ENCODE measurements at places on chromosomes 1 and 21. TPM values are rescaled to one million over a fixed set of nuclear protein-coding genes. Genes with fewer than 3 reads are reported as not detected.

- no peaks in the 10 kb centered on the region for H3K36me3 ChIP-seq
- H3K27ac ChIP-seq = no peak overlapping the region
- peaks cover 6% of the 10 kb centered on the region for H3K4me1 ChIP-seq
- H3K27me3 ChIP-seq = no peaks in the 10 kb centered on the region
Measured at GRCh38 chr1:63911049-63911448, 137.2 kb downstream of the ROR1 start.

DNA sequence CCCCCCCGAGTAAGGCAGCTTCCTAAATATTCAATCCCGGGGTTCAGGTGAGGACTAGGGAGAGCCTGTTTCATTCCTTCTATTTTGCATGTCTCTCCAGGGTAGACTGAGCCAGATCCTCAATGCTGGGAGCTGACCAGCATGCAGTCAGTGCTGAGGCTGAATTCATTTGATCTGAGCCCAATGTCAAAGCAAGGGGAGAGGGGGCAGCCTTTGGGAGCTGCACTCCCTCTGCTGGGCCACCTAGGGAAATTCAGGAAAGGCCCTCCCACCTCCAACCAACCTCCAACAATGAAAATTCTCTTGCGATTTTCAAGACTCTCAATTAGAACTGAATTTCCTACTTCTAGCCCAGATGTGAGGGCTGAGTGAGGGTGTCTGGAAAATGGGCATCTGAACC, 371.2 kb downstream of the NPHP4 start:
- no peaks in the 10 kb centered on the region for H3K4me1 ChIP-seq
- no peak overlapping the region for H3K4me3 ChIP-seq
- no peaks in the 10 kb centered on the region for H3K36me3 ChIP-seq
- no peak overlapping the region for H3K27ac ChIP-seq
- peak; percentile 0 for DNase-seq
- no peaks in the 10 kb centered on the region for H3K27me3 ChIP-seq

GRCh38 chr1:201882665-201883132, 6.0 kb upstream of the SHISA4 start:
- peak; percentile 90 for DNase-seq
- peak overlapping the region; percentile 52 for H3K27ac ChIP-seq
- H3K4me3 ChIP-seq = no peak overlapping the region
- no peaks in the 10 kb centered on the region for H3K36me3 ChIP-seq
- peaks cover 32% of the 10 kb centered on the region for H3K4me1 ChIP-seq

GRCh38 chr1:91015794-91016550, 5.9 kb downstream of the ZNF644 start:
- no peak overlapping the region for H3K4me3 ChIP-seq
- peaks cover 49% of the 10 kb centered on the region for H3K4me1 ChIP-seq
- no peak overlapping the region for H3K27ac ChIP-seq
- peak; percentile 24 for DNase-seq
- H3K36me3 ChIP-seq = no peaks in the 10 kb centered on the region
- no peaks in the 10 kb centered on the region for H3K27me3 ChIP-seq

DNA sequence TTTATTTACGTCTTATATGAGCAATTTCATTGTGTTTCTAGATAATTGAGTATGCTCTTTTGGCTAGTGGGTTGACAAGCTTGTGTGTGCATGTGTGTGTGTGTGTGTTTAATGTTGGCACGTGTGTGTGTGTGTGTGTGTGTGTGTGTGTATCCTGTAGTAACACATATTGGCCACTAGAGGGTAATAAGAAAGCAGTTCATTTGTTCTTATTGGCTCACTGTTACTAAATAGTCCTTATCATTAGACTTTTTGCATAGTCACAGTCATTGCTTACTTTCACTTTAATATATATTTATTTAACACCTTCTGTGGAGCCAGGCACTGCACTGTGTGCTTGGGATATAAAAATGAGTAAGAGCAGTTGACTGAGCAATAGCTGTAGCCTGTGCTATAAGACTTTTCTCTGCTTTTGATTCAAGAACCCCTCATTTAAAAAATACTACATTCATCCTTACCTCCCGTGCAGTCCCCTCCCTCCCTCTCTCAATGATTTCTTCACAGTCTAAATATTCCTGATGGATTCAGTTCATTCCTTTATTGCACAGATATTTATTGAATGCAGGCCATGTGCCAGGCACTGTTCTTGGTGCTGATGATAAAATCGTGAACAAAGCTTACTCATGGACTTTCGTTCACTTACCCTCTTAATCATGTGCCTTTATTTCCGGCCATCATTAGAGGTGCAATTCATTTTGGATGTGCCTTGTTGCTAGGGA, 96.7 kb downstream of the DYRK1A start:
- H3K27ac ChIP-seq = peak overlapping the region; percentile 68
- H3K4me1 ChIP-seq = peaks cover 45% of the 10 kb centered on the region
- peak overlapping the region; percentile 60 for H3K4me3 ChIP-seq
- no peaks in the 10 kb centered on the region for H3K36me3 ChIP-seq
- H3K27me3 ChIP-seq = no peaks in the 10 kb centered on the region

- H3K4me3 ChIP-seq = no peak overlapping the region
- no peak for DNase-seq
- no peaks in the 10 kb centered on the region for H3K27me3 ChIP-seq
- peaks cover 13% of the 10 kb centered on the region for H3K36me3 ChIP-seq
- H3K4me1 ChIP-seq = 0 out of 2 replicates have a peak, but pooled peaks cover 6% of the 10 kb centered on the region
- no peak overlapping the region for H3K27ac ChIP-seq
Measured at GRCh38 chr1:233233508-233234040, 62.0 kb downstream of the PCNX2 start.

DNA sequence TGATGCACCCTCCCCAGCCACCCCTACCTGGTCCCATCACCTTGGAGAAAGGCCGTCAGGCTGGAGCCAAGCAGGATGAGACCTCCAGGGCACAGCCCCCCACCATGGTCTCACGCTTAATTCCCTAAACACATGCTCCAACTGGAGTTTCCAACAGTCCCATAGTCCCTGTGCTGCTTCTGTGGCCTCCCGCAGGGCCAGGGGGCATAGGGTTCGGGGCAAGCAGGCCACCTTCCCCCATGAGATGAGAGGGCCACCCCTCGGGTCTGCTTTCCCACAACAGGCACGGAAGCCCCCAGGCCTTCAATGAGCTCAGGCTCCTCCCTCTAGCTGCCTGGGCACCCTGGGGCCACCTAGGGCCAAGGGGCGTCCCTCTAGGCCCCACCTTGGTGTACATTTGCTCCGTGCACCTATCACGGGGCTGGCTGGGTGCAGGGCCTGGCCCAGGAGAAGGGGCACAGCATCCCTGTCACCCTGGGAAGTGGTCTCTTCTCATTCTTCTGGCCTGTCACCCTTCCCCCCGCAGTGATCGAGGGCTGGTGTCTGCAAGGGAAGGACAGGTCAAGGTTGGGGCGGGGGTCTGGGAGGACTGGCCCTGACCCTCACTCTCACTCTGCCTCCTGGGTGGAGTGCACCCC, 42.4 kb downstream of the TRIM11 start:
- no peak for DNase-seq
- H3K4me1 ChIP-seq = no peaks in the 10 kb centered on the region
- no peaks in the 10 kb centered on the region for H3K27me3 ChIP-seq
- no peak overlapping the region for H3K27ac ChIP-seq
- no peak overlapping the region for H3K4me3 ChIP-seq

DNA sequence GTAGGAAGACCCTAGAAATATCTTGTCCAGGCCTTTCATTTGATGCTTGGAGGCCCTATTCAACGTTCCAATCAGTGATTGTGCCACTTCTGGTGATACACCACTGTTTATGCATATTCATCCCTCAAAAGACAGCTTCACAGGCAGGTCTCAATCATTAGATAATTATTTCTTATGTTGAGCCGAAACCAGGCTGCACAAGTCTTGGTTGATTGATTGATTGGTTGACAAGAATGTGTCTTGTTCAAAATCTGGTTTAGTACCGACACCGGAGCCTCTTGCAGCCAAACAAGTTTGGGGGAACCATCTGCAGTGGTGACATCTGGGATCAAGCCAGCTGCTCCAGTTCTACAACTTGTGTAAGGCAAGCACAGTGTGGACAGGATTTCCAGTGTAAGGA, 20.1 kb downstream of the C8A start:
- no peak overlapping the region for H3K4me3 ChIP-seq
- H3K36me3 ChIP-seq = no peaks in the 10 kb centered on the region
- no peaks in the 10 kb centered on the region for H3K27me3 ChIP-seq
- H3K4me1 ChIP-seq = peaks cover 23% of the 10 kb centered on the region
- no peak for DNase-seq

DNA sequence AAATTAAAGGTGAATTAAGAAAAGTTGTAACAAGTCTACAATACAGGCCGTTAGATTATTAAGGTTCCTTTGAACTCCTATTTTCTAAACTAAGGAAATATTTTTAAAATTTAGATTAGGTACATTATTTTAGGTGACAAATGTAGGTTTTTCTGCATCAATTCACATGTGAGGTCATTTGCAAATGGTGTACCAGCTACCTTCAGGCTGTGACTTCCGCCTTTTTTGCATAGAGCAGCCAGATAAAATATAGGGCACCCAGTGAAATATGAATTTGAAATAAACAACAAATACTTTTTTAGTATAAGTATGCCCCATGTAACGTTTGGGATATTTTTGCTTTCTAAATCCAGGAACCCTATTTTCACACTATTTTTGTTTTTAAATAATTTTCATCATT, 544.0 kb downstream of the LMO4 start:
- no peak for DNase-seq
- no peak overlapping the region for H3K27ac ChIP-seq
- H3K27me3 ChIP-seq = no peaks in the 10 kb centered on the region
- no peaks in the 10 kb centered on the region for H3K36me3 ChIP-seq

DNA sequence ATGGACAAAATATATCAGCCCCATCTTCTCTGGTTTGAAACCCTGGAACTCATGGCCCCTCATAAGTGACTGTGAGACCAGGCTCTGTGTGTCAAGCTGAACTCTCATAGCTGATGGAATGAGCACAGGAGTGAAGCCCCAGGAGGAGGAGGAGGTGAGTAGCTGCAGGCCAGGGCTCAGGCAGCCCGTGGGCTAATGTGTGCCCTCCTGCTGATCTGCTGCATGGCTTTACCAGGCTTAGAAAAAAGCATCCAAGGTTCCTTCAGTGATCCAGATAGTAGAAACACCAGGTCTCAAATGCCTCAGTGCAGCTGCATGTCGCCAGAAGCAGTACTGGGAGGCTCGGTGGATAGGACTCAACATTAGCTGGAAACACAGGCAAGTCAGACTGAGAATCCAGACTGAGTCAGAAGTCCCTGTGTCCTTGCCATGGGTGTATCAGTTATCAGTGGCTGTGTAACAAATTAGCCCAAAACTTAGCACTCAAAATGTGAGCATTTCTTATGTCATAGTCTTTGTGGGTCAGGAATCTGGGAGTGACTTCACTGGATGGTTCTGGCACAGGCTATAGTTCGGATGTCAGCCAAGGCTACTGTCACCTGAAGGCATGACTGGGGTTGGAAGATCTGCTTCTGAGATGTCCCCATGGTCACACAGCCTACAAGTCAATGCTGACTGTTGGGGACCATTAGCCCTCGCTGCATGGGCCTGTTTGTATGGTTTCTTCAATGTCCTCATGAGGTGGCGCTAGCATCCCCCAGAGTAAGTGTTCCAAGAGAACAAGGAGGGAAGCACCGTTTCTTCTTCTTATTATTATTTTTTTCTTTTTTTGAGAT, 255.4 kb upstream of the IRF2BP2 start:
- no peak for DNase-seq
- no peak overlapping the region for H3K4me3 ChIP-seq

GRCh38 chr1:151520359-151520758, 9.2 kb downstream of the CGN start:
- no peak overlapping the region for H3K4me3 ChIP-seq
- no peak overlapping the region for H3K27ac ChIP-seq
- H3K36me3 ChIP-seq = no peaks in the 10 kb centered on the region

GRCh38 chr1:95119273-95119672, 2.1 kb downstream of the TLCD4 start:
- H3K4me1 ChIP-seq = no peaks in the 10 kb centered on the region
- no peaks in the 10 kb centered on the region for H3K36me3 ChIP-seq
- no peak overlapping the region for H3K27ac ChIP-seq

DNA sequence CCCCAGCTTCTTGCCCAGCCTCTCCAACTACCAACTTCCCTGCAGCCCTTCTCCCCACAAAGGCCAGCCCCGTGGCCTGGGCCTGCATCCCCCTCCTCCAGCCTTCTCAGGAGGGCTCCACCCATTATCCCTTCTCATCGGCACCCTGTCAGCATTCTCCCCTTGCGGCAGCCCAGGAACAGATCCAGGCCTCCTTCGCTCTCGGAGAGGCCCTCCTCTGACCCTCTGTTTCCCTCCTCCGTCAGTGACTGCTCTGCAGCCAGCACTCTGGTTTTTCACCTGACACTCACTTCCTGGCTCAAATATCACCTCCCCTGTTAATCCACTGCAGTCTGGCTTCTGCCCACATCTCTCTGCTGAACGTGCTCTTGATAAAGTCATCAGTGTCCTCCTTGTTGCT, 17.5 kb downstream of the ADGRB2 start:
- no peak overlapping the region for H3K27ac ChIP-seq
- no peaks in the 10 kb centered on the region for H3K27me3 ChIP-seq
- H3K4me1 ChIP-seq = peaks cover 18% of the 10 kb centered on the region
- no peaks in the 10 kb centered on the region for H3K36me3 ChIP-seq

GRCh38 chr1:66251546-66251945, 282.4 kb upstream of the SGIP1 start:
- no peaks in the 10 kb centered on the region for H3K36me3 ChIP-seq
- no peaks in the 10 kb centered on the region for H3K27me3 ChIP-seq
- peaks cover 14% of the 10 kb centered on the region for H3K4me1 ChIP-seq
- H3K4me3 ChIP-seq = no peak overlapping the region
- no peak for DNase-seq
- H3K27ac ChIP-seq = no peak overlapping the region

Gene FAM72C
- not detected for total RNA-seq

Gene TRIM67
- not detected for total RNA-seq

Gene GRIK1
- not detected for total RNA-seq

Gene SH3BGR
- total RNA-seq = 4.4 TPM

Gene LRRC8B
- total RNA-seq = 0.63 TPM

Gene C1orf167
- not detected for total RNA-seq

Gene PODN
- 54.8 TPM for total RNA-seq

Gene IKBKE
- 17.7 TPM for total RNA-seq

Gene TEX38
- total RNA-seq = not detected

Measured in GM23248 (cell line).